Adrenal gland (tissue), 19 donors: ENCODE measurements at places on chromosomes 4 and X. TPM values are rescaled to one million over a fixed set of nuclear protein-coding genes. Genes with fewer than 3 reads are reported as not detected.

Gene ITIH6
- total RNA-seq = not detected

Gene CXorf51B
- total RNA-seq = not detected

Gene GRIA3
- 15.5 TPM for total RNA-seq

Gene MTCP1
- 15.4 TPM for total RNA-seq

Gene PDZD4
- total RNA-seq = 4.8 TPM

GRCh38 chr4:148062301-148062950, 330.5 kb downstream of the ARHGAP10 start:
- no peak for DNase-seq
- H3K4me1 ChIP-seq = no peaks in the 10 kb centered on the region
- H3K4me3 ChIP-seq = no peak overlapping the region
- no peak overlapping the region for H3K27ac ChIP-seq
- no peaks in the 10 kb centered on the region for H3K27me3 ChIP-seq
- H3K36me3 ChIP-seq = no peaks in the 10 kb centered on the region

DNA sequence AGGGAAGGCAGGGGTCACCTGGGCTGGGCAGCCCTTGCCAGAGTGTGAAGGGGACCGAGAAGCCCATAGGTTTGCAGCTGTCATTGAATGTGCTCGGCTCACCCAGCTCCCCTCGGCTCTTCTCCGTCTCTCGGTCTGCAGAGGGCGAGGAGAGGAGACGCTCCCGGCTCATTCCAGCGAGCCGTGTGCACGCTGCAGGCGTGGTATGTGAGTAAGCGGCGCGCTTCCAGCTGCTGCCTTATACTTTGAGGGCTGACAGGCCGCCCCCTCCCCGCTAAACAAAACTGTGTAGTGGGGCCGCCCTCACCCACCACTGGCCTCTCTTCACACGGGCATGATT, 23.0 kb upstream of the BCORL1 start:
- no peaks in the 10 kb centered on the region for H3K4me1 ChIP-seq
- H3K4me3 ChIP-seq = no peak overlapping the region
- H3K27me3 ChIP-seq = no peaks in the 10 kb centered on the region
- no peaks in the 10 kb centered on the region for H3K36me3 ChIP-seq
- H3K27ac ChIP-seq = no peak overlapping the region

DNA sequence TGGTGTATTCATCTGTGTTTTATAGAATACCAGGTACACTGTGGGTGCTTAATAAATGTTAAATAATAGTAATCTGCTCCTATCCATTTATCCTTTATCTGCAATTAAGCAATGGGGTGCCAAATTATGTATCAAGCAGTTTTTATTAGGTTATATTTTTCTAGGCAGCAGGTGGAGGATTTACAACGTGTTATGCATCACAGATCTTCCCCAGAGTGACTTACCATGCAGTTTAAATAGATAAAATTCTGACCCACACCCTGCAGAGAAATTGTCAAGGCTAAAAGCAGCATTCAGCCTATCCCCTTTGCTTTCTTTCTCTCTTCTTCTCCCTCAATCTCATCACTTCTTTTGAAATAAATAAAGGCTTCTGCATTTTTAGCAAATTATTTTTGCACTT, 306.4 kb downstream of the CXXC4 start:
- H3K4me3 ChIP-seq = no peak overlapping the region
- DNase-seq = no peak
- no peaks in the 10 kb centered on the region for H3K4me1 ChIP-seq
- no peak overlapping the region for H3K27ac ChIP-seq
- no peaks in the 10 kb centered on the region for H3K27me3 ChIP-seq

DNA sequence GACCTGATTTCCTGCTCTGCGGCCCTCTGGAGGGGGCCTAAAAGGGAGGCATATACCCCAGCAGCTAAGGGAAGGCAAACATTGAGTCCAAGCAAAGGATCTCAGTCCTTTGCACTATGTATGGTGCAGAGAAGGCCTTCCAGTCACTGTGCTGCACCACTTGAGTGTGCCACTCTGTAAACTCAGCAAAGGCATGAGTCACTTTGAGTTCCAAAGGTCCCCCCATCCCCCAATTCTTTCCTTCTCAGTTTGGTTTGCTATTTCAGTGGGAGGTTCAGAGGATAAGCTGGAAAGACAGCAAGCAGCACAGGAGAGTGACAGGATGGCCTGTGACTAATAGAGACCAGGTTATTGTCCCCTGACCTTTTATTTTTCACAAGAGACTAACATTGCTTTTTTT, 131.3 kb downstream of the FHDC1 start:
- DNase-seq = no peak
- H3K27ac ChIP-seq = no peak overlapping the region
- H3K36me3 ChIP-seq = no peaks in the 10 kb centered on the region
- no peaks in the 10 kb centered on the region for H3K27me3 ChIP-seq

DNA sequence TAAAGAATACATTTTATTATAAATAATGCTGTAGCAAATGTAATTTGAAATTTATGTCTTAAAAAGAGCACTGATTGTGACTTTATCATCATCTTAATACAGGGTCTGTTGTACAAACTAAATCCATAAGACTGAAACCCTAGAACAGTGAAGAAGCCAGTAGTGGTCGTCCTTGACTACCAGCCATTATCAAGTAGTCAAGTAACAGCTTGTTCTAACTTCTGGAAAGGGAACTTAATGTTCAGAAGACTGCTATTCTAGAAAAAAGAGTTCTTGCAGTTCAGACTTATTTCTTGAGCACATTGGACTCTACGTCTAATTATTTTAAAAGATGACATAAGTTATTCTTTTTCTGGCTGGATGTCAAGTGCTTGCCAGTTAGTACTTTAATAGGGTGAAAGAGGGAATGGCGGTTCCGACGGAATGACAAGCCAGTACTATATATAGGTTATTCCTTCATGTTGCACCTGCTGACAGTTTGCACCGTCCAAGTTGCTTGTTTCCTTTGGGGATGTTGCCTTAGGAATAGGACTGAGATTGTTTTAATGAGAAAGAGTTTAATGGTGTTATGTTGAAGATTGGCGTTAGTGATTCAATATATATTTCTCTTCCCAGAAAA, 109.9 kb downstream of the RAPGEF2 start:
- DNase-seq = no peak
- no peak overlapping the region for H3K27ac ChIP-seq
- no peaks in the 10 kb centered on the region for H3K36me3 ChIP-seq
- H3K4me1 ChIP-seq = no peaks in the 10 kb centered on the region
- no peaks in the 10 kb centered on the region for H3K27me3 ChIP-seq
- no peak overlapping the region for H3K4me3 ChIP-seq

- no peaks in the 10 kb centered on the region for H3K27me3 ChIP-seq
- DNase-seq = no peak
- H3K4me3 ChIP-seq = no peak overlapping the region
- peaks cover 38% of the 10 kb centered on the region for H3K36me3 ChIP-seq
- no peak overlapping the region for H3K27ac ChIP-seq
These were observed 48.3 kb downstream of the USP9X start for GRCh38 chrX:41133551-41133950.

DNA sequence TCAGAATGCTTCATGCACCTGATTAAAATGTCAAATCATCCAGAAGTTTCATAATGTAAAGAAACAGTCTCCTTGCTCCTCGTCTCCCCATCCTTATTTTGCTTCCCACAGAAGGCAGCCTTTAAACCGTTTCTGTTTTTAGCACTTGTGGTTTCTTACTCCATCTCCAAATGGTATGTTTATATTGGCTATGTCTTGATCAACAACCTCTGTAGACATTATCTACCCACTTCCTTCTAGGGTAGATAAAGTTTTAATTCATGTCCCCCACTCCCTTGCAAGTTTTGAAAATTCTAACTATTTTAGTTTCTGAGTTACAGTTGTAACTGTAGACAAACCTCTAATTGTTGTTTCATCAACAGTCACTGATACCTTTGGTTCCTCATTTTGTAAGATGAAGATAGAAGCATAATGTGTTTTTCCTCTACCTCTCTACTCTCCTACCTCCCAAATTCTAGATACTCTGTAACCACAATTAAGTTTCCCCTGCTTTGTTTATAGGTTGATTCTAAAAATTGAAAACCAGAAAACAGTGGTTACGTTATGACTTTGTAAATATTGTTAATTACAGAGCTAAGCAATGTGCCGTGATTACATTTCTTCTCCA, 291.7 kb upstream of the GATB start:
- no peaks in the 10 kb centered on the region for H3K36me3 ChIP-seq
- no peak overlapping the region for H3K4me3 ChIP-seq
- H3K27ac ChIP-seq = no peak overlapping the region
- H3K4me1 ChIP-seq = no peaks in the 10 kb centered on the region
- DNase-seq = no peak

DNA sequence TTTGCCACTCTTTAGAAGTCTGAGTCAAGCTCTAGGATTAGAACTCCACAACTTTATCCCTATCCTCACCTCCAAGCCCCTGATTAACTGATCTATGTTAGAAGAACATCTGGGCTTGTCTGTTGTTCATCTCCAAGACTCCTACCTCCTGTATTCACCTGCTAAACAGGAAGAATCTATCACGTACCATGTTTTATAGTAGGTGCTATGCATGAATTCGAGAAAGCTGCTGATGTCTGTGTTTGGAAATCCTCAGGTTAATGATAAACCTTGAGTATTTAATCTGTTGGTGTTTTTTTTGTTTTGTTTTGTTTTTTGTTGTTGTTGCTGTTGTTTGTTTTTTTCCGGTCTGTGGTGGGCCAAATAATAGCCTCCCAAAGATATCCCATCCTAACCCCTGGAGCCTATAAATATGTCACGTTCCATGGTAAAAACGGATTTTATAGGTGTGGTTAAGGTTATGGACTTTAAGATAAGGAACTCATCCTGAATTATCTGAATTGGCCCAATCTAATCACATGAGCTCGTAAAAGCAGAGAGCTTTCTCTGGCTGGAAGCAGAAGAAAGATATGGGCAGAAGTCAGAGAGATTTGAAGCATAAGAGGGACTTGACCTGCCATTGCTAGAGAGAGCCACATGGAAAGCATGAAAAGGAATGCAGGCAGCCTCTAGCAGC, 101.2 kb upstream of the DUSP21 start:
- H3K36me3 ChIP-seq = no peaks in the 10 kb centered on the region
- no peak overlapping the region for H3K27ac ChIP-seq
- no peaks in the 10 kb centered on the region for H3K4me1 ChIP-seq
- H3K27me3 ChIP-seq = peaks cover 5% of the 10 kb centered on the region
- H3K4me3 ChIP-seq = no peak overlapping the region
- DNase-seq = no peak

- no peaks in the 10 kb centered on the region for H3K36me3 ChIP-seq
- H3K4me3 ChIP-seq = no peak overlapping the region
- H3K27ac ChIP-seq = no peak overlapping the region
- no peaks in the 10 kb centered on the region for H3K4me1 ChIP-seq
These were observed 30.9 kb downstream of the RAB33B start for GRCh38 chr4:139484783-139485311.

DNA sequence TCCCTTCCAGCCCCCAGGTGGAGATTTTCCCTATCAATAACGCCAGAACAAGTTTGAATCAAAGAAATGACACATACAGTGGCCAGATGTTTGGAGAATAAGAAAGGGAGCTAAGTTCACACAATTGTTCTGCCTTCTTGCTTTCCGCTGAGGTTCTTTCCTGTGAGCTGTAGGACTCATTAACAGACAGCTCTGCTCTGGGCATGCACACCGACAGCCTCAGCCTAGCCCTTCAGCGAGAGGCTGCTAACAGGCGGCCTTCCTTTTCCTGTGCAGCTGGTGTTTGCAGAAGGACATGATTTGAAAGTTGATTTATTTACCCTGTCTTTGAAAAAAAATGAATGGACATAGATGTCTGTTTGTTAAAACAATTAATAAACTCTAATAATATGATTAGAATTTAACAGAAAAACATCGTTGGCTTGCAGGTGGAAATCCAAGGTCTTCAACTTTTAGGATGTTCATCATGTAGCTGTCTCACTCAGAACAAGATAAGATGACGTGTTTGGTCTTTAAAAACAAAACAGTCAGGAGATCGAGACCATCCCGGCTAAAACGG, 183.3 kb downstream of the KDR start:
- H3K27ac ChIP-seq = no peak overlapping the region
- peaks cover 3% of the 10 kb centered on the region for H3K27me3 ChIP-seq
- H3K4me3 ChIP-seq = no peak overlapping the region
- DNase-seq = peak; percentile 30
- H3K4me1 ChIP-seq = no peaks in the 10 kb centered on the region
- H3K36me3 ChIP-seq = no peaks in the 10 kb centered on the region

DNA sequence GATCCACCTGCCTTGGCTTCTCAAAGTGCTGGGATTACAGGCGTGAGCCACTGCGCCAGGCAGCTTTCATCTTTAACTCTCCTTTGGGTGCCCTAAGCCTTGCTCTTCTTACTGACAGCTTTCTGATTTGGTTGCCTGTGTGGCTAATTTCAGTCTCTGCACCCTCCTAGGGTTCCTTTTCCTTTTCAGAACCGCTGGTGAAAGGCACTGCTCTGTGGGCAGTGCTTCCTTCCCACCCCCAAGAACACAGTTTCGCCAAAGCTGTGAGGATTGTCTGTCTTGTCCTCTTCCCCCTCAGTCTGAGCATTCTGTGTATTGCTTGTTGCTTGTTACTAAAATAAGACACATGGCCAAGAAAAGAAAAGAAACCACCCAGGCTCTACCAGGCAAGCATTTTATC, 101.4 kb upstream of the FRMPD3 start:
- no peak overlapping the region for H3K27ac ChIP-seq
- H3K36me3 ChIP-seq = no peaks in the 10 kb centered on the region
- H3K27me3 ChIP-seq = peaks cover 17% of the 10 kb centered on the region
- H3K4me3 ChIP-seq = no peak overlapping the region
- no peak for DNase-seq

- no peak overlapping the region for H3K27ac ChIP-seq
- H3K4me1 ChIP-seq = no peaks in the 10 kb centered on the region
- DNase-seq = no peak
- H3K27me3 ChIP-seq = no peaks in the 10 kb centered on the region
- H3K36me3 ChIP-seq = no peaks in the 10 kb centered on the region
These were observed 8.5 kb downstream of the EVC start for GRCh38 chr4:5719350-5720055.
